T-cell (primary cell): ENCODE measurements at places on chromosomes 7 and 10.

- DNase-seq, result no peak
- no peaks in the 10 kb centered on the region for H3K4me1 ChIP-seq
- H3K4me3 ChIP-seq, result no peak overlapping the region
- H3K27ac ChIP-seq, result no peak overlapping the region
- no peaks in the 10 kb centered on the region for H3K36me3 ChIP-seq
These were observed 295.6 kb downstream of the AUTS2 start for GRCh38 chr7:69893906-69894305.

- no peaks in the 10 kb centered on the region for H3K36me3 ChIP-seq
- H3K27me3 ChIP-seq, result no peaks in the 10 kb centered on the region
- no peak for DNase-seq
- no peaks in the 10 kb centered on the region for H3K4me1 ChIP-seq
- no peak overlapping the region for H3K27ac ChIP-seq
These were observed 106.1 kb upstream of the HABP2 start for GRCh38 chr10:113446739-113447138.

- DNase-seq, result no peak
- H3K27me3 ChIP-seq, result no peaks in the 10 kb centered on the region
- H3K36me3 ChIP-seq, result peaks cover 21% of the 10 kb centered on the region
These were observed 5.8 kb downstream of the FBH1 start for GRCh38 chr10:5895804-5896203.

- no peak overlapping the region for H3K4me3 ChIP-seq
- H3K27ac ChIP-seq, result no peak overlapping the region
- H3K27me3 ChIP-seq, result no peaks in the 10 kb centered on the region
- H3K4me1 ChIP-seq, result no peaks in the 10 kb centered on the region
- DNase-seq, result no peak
These were observed 598 bp upstream of the AMZ1 start for GRCh38 chr7:2687338-2687869.

DNA sequence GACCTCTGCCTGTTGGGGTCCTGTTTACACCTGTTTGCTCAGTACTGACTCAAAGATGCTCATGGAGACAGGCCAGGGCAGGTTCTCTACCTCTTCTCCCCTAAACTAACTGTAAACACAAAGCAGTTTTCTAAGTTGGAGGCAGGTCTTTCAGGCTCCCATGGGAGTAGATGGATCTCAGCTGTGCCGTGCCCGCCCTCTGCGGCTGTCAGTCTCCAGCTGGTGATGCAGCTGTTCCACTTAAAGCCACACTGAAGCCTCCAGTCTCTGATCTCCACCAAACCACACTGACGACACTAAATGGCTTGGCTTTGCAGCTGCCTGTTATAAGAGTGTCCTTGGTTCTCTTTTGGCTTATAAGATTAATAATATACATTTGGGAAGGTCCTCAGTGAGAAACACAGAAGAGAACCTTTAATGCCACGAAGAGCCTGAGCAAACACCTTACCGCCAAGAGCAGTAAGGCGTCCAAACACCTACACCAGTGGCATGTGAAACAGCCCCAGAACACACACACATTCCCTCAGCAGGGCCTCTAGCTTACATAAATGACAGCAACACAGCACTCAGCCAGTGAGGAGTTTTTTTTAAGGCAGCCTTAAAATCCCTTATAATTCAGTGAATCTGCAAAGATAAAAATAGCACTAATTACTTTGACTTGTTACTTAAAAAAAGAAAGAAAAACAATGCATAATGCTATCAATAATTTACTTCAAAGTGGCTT lies 60.4 kb upstream of the KCNIP2 start:
- DNase-seq, result no peak
- H3K4me1 ChIP-seq, result no peaks in the 10 kb centered on the region
- H3K27ac ChIP-seq, result no peak overlapping the region
- H3K36me3 ChIP-seq, result peaks cover 7% of the 10 kb centered on the region
- no peaks in the 10 kb centered on the region for H3K27me3 ChIP-seq

DNA sequence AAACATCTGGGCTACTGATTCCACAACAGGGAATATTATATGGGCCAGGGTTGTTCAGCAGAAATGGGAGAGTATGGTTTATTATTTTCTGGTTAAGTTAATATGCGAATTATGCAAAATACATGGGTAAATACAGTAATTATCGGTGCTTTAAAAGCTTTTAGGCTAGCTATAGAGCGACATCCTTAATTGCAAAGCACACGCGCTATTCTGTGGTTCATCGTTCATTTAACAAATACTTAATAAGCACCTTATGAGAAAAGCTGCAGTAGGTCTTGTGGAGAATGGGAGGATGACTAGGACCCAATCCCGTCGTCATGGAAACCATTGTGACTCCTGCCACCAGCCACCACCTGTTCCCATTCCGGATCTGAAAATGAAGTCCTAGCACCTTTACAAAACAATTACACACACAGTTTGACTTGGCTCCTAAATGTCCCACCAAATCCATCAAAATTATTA lies 623 bp upstream of the CEP41 start:
- no peaks in the 10 kb centered on the region for H3K27me3 ChIP-seq
- peaks cover 19% of the 10 kb centered on the region for H3K4me1 ChIP-seq
- H3K4me3 ChIP-seq, result no peak overlapping the region

DNA sequence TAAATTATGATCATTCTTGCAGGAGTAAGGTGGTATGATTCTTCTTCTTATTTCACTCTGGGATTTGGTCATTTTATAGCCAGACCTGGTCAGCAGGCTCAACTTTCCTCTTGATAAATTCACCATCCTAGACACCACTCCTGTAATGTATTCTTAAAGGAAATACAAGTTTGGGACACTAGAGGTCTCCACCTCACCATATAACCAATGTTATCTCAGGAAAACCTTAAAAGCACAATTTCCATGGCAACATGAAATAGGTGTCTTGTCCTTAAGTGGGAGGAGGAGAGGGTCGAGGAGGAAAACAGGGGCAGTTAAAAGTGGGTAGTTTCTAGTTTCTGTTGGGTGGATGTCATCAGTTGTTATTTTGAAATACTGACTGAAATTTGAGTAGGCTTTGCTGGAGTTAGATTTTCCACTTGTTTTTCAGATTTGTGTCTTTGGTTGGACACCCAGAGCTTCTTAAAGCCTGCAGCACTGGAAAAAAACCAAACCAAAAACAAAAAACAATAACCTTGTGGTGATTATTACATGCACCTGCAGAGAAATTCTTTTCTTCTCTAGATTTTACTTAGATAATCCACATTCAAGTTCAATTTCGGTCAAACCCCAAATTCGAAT lies 163.1 kb downstream of the PRKCQ start:
- no peaks in the 10 kb centered on the region for H3K36me3 ChIP-seq
- no peaks in the 10 kb centered on the region for H3K27me3 ChIP-seq
- no peak for DNase-seq
- no peak overlapping the region for H3K4me3 ChIP-seq
- H3K4me1 ChIP-seq, result no peaks in the 10 kb centered on the region
- no peak overlapping the region for H3K27ac ChIP-seq

- no peak for DNase-seq
- no peak overlapping the region for H3K4me3 ChIP-seq
- H3K27me3 ChIP-seq, result peaks cover 8% of the 10 kb centered on the region
- no peaks in the 10 kb centered on the region for H3K4me1 ChIP-seq
- no peak overlapping the region for H3K27ac ChIP-seq
- no peaks in the 10 kb centered on the region for H3K36me3 ChIP-seq
These were observed 50.8 kb downstream of the CXCL12 start for GRCh38 chr10:44334091-44334490.

GRCh38 chr10:91452063-91452462 lies 41.9 kb downstream of the HECTD2 start:
- H3K4me1 ChIP-seq, result no peaks in the 10 kb centered on the region
- no peaks in the 10 kb centered on the region for H3K36me3 ChIP-seq
- no peak overlapping the region for H3K4me3 ChIP-seq

DNA sequence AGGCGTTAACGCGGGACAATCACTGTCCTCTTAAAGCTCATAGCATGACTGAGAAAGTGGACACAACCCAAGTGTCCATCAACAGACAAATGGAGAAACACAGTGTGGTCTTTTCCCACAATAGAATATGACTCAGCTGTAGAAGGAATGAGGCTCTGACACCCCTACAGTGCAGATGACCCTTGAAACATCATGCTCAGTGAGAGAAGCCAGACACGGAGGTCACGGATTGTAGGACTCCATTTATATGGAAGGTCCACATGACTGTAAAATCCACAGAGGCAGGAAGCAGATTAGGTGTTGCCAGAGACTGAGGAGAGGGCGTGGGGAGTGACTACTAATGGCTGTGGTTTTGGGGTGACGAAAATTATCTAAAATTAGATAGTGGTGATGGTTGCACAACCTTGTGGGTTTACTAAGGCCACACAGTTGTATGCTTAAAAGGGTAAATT lies 6.1 kb upstream of the NCAPG2 start:
- H3K4me3 ChIP-seq, result no peak overlapping the region
- no peak overlapping the region for H3K27ac ChIP-seq
- peaks cover 31% of the 10 kb centered on the region for H3K4me1 ChIP-seq
- no peak for DNase-seq

DNA sequence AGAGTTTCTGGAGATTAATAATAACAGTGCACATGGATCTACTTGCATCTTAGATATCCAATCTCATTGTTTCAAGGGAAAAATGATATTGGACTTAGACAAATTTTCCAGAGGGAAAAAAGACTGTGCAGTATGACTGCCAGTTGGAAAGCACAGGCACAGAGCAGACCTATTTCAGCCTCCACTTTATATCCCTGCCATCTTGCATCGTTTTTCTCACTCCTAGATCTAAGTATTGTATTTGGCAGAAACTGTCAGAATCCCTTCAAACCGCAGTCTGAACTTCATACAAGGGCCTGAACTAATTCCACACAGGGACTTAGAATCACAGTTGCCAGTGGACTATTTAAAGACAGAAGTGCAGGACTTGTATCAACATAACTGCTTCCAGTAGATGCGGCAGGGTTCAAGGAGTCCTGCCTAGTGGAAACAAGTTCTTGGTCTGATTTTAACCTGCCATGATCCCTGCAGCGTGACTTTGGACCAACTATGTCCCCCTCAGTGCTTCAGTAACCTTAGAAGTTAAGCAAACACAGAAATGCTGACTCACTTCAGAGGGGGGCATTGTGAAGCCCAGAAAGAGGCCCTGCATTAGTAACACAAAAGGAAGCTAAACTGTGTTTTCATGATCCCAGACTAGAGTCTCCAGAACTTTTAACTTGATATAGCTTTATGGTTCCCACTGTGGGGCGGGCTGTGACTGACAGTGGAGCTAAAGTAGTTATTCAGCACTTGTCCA lies 95.7 kb upstream of the PALS2 start:
- H3K27ac ChIP-seq, result no peak overlapping the region
- DNase-seq, result no peak

- H3K27ac ChIP-seq, result no peak overlapping the region
- H3K4me3 ChIP-seq, result no peak overlapping the region
- H3K4me1 ChIP-seq, result peaks cover 34% of the 10 kb centered on the region
- no peaks in the 10 kb centered on the region for H3K27me3 ChIP-seq
- no peak for DNase-seq
These were observed 289.5 kb upstream of the MKLN1 start for GRCh38 chr7:131038153-131038552.

DNA sequence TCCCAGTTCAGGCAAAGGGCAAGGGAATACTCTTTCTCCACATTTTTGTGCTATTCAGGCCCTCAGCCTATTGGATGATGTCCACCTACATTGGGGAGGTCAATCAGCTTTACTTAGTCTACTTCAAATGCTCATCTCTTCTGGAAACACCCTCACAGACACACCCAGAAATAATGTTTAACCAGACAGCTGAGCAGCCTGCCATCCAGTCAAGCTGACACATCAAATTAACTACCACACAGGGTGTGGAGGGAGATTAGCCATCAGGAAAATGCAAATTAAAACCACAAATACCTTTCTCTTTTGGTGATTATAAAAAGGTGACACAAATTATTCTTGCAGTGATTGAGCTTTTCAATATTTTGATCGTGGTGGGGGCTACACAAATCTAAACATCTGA lies 74.7 kb upstream of the FZD8 start:
- H3K36me3 ChIP-seq, result no peaks in the 10 kb centered on the region
- no peak overlapping the region for H3K4me3 ChIP-seq
- no peak overlapping the region for H3K27ac ChIP-seq
- no peaks in the 10 kb centered on the region for H3K4me1 ChIP-seq

DNA sequence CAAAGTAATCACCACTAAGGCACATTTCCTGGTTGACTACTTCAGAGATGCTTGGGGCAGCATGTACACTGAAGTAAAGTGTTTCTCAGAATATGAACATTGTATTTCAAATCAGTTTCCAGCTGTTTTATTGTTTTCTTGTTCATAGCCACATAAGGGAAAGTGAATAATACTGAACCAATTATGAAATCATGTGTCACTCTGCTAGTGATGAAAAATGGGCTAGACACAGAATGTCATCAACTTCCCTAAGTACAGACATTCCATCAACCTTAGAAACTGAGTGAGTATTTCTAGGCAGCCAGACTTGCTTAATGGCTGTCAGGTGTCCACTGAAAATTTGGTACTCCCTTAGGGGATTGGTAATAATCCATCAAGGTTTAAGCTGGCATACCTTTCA lies 603.5 kb downstream of the ARL4A start:
- H3K36me3 ChIP-seq, result no peaks in the 10 kb centered on the region
- H3K27me3 ChIP-seq, result no peaks in the 10 kb centered on the region
- no peaks in the 10 kb centered on the region for H3K4me1 ChIP-seq

DNA sequence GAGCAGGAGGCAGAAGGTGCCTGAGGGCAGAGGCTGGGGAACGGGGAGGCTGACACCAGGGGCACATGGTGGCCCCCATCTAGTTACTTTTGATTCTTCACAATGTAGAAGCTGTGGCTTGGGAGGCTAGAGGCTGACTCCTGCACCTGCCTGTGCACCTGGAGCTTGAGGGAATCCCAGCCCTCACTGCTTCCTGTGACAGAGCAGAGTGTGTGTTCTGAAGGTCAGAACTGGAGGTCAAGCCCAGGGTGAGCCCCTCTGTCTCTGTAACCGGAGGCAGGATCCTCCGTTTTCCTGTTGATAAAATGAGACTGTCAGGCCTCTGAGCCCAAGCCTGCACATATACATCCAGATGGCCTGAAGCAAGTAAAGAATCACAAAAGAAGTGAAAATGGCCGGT lies 124.8 kb downstream of the ACTR3B start:
- no peak overlapping the region for H3K4me3 ChIP-seq
- no peaks in the 10 kb centered on the region for H3K36me3 ChIP-seq
- no peak for DNase-seq
- H3K4me1 ChIP-seq, result no peaks in the 10 kb centered on the region

- DNase-seq, result no peak
- peak overlapping the region; percentile 9 for H3K27ac ChIP-seq
- H3K4me1 ChIP-seq, result peaks cover 10% of the 10 kb centered on the region
- H3K27me3 ChIP-seq, result no peaks in the 10 kb centered on the region
- H3K4me3 ChIP-seq, result no peak overlapping the region
These were observed 4.8 kb upstream of the VCL start for GRCh38 chr10:73992899-73993788.

DNA sequence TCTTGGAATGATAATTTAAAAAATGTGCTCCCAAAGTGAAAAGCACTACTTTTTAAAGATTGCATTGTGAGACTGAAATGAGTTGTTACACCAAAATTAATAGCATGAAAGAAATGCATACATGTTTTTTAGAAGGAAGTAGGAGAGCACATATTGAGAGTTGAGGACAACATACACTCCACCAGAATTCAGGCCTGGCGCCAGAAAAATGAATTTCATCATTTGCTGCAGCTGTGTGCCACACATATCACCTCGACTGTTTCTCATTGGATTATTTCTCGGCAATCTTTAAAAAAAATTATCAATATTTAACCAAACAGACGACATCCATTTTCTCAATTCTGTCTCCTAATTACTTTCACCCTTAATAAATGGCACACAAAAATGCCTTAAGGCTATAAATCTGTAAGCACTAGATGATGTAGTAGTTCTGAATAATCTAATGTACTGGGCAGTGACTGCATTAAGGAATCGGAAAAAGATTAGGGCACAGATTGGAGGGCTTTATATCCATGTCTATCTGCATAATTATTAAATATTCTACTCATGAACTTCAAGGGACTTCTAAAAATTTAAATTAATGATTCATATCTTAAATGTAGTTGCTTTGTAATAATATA lies 590.4 kb downstream of the NXPH1 start:
- H3K36me3 ChIP-seq, result no peaks in the 10 kb centered on the region
- no peak overlapping the region for H3K27ac ChIP-seq
- H3K27me3 ChIP-seq, result no peaks in the 10 kb centered on the region
- DNase-seq, result no peak
